Urothelium cell line (cell line): ENCODE measurements at places on chromosomes 5 and 9.

DNA sequence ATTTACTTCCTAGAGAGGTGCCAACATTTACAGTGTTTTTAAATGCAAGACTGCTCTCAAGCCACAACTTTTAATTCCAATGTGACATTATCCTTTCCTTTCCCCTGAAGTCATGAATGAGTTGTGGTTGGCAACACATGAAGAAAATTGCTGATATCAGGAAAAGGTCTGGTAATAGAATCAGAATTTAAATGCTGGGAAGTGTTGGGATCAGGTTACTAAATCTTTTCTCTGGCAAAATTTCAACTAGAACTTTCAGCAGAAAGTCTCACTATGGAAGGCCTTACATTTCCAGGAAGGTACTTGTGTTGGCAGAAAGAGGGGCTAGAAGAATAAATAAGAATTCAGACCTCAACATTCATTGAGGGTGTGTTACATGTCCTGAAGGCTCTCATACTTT lies 10.6 kb upstream of the SLC44A1 start:
- no peak for DNase-seq

DNA sequence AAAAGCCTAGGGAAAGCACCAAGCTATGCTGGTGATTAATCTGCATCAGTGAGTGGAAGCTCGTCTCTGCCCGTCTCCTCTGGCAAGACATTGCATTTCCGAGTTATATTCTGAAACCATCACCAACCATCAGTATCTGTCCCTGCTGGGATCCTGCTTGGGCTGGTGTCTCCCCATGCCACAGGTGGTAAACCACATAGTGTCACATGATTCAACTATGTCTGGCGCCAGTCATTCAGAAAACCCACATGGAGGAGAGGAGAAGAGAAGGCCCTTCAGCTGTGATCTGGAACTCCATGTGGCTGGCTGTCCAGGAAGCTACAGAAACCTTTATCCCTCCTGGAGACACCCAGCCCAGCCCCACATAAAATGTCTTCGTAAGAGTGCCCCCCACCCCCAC lies 4.8 kb downstream of the IL9 start:
- DNase-seq, result no peak

- no peak for DNase-seq
Measured at GRCh38 chr9:38337706-38338264, 54.7 kb upstream of the ALDH1B1 start.

- DNase-seq, result peak; percentile 72
Measured at GRCh38 chr5:72552041-72552557, 44.9 kb upstream of the ZNF366 start.

- no peak for DNase-seq
Measured at GRCh38 chr5:179124853-179125788, 64.9 kb downstream of the ZNF354C start.

GRCh38 chr9:105332471-105332870 lies 88.0 kb downstream of the SLC44A1 start:
- no peak for DNase-seq

- DNase-seq, result no peak
Measured at GRCh38 chr5:73183000-73183399, 10.0 kb downstream of the TMEM174 start.

GRCh38 chr9:35616681-35617459 lies 1.3 kb downstream of the CD72 start:
- DNase-seq, result no peak

DNA sequence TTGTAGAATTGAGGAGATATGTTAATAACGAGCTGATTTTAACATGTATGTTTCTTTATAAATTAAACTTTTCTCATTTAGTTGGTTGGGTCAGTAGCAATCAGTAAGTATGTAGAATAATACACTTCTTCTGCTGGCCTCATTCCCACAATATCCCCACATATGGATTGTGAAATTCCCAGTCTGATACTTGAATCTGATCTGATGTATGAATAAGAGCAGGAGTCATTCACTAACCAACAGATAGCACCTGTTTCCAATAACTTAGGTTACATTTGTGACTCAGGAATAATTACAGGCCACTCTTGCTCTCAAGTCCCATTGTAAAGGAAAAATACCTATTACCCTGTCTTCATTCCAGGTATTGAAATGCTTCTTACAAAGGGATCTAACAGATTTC lies 23.9 kb downstream of the SLC36A1 start:
- no peak for DNase-seq

- DNase-seq, result no peak
Measured at GRCh38 chr9:134515026-134515821, 126.4 kb upstream of the COL5A1 start.

DNA sequence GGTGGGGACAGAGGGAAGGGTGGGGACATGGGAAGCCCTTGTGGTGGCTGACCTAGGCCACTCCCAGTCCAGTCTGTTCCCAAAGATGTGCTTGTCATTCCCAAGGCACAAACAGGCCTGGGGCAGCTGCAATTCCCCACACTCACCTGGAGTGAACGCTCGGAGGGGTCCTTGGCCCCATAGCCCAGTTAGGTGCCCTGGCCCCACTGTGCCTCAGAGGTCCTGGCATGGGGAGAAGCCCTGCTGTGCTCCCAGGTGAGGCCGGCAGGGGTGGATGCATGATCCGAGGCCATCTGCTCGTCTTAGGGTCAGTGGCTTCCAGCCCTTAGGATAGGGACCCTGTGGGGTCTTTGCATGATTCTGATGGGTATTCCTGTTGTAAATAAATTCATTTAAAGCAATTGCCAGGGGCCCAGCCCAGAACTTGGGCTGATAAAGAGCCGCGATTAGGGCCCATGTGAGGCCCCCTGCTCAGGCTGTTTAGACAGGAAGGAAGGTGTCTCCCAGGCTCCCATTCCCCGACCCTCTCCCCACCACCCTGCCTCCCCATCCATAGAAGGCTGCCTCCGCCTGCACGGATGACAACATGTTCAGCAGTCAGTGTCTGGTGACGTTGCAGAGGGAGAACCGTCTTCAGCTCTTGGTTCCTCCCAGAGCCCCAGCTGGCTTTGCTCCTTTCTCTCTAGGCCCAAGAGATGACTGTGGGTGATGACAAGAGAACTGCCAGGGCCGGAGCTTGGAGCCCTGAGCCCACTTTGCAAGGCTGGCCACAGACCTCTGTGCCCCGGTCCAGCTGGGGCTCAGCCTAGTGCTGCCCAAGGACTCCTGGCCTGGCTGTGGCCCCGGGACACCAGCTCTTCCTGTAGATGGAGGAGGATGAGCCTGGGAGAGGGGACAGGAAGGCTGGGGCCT lies 28.4 kb upstream of the IRX4 start:
- DNase-seq, result no peak

DNA sequence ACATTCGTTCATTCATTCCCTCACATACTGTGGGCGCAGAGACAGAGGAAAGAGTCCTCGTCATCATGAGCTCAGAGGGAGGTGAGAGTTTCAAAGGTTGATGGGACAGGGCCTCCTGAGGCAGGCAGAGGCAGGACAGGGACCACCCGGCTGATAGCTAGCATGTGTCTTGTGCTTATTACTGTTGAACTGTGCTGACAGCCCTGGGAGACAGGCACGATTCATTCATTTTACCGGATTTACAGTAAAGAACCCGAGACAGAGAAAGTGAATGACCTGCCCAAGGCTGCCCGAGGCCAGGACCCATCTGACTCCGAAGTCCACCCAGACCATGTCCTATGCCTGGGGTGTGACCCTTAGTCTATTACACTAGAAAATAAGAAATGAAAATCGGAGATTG lies 4.9 kb upstream of the FAM163B start:
- no peak for DNase-seq

- no peak for DNase-seq
Measured at GRCh38 chr9:104322596-104322995, 181.5 kb upstream of the OR13F1 start.

DNA sequence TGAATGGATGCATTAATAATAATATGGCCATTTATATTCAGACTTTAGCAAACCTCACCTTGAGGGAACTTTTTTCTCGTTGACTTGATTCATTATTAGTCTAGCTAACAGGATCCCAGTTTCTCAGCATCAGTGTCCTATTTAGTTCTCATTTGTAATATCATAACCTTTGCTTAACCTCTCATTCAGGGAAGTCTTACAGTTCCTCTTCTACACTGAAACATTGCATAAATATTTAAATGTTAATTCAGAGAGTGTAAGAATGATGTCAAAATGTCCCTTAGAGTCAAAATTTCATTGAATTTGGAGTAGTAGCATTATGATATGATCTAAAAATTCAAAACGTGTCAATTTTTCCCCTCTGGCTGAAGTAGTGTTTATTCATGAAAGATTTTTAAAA lies 650.1 kb downstream of the EFNA5 start:
- DNase-seq, result no peak

DNA sequence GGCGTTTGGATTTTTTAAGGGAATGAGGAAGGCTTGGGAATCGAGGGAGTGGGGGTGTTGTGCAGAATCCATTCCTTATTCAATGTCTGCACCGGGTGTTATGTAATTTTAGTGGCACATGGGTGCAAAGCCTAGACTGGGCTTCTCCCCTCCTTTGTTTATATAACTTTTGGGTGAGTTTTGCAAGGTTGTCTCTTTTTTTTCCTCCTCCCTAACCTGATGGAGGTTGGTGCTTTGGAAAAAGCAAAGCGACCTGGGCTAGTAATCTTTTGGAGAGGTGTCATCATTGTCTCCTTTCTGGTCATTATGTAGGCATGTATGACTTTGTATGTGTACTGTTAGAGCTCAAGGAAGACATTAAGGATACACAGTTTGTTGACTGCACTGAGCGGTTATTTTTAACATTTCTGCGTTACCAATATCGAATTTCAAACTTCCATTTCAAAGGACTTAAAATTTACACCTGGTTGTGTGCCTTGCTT lies 3.1 kb downstream of the SMARCA2 start:
- DNase-seq, result no peak

DNA sequence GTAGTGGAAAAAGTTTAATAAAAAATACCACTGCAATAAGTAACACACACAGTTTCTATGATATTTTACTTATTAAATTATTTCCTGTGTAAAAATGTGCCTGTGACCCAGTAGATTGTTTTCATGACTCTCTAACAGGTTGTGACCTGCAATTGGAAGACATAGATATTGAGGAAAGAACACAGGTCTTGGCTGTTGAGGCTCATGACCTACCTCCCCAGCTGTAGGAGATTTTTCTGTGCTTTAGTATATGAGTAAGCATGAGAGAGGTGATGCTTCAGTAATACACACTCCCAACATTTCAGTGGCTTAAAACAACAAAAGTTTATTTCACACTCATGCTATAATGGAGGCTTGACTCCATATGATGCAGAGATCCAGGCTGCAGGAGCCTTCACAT lies 47.3 kb upstream of the TNC start:
- DNase-seq, result no peak

DNA sequence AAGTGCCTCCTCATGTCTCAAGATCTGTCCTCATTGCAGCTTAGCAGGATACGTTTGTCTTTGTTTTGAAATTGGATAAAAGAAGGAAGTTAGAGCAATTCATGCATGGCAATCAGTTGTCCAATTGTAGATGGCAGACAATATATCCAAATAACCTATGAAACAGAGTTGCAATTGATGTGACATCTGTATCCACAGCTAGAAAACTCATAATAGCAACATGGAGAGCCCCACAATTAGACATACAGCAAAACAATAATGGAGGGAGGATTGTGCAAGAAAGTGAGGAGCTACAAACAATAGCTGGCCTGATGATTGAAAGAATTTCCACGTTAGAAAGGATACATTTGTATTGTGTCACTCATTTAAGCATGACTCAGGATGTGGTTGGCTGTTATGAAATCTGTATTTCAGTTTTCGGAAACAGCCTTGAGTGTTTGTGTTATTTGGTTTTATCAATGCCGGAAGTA lies 132.0 kb downstream of the FAM174A start:
- peak; percentile 25 for DNase-seq

DNA sequence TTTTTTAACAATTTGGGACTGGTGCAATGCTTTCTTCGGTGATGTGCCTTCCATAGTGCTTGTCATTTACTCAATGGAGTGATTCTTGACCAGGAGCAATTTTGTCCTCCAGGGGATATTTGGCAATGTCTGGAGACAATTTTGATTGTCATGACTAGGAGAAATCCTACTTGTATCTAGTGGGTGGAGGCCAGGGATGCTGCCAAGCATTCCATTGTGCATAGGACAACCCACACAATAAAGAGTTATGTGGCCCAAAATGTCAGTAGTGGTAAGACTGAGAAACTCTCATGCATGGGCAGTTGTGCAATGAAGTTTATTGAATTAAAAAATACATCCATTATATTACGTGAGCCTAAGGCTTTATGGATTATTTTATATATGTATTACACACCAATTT lies 70.5 kb downstream of the FOCAD start:
- DNase-seq, result no peak

DNA sequence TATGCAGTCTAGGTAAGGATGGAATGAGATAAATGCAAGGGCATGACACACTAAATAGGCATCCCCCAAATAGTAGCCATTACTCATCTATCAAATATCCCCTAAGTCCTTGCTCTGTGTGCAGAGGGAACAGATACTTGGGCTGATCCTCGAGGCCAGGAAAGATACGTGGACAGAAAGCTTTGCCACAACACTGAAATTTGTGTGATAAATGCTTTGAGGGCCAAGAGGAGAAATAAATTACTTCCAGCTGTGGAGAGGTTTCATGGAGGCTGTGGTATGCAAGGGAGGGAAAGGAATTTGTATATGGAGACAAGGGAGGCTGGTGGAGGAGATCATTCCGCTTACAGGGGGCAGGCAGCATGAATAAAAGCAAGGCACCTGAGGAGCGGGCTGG lies 18.5 kb downstream of the ATOX1 start:
- peak; percentile 67 for DNase-seq

DNA sequence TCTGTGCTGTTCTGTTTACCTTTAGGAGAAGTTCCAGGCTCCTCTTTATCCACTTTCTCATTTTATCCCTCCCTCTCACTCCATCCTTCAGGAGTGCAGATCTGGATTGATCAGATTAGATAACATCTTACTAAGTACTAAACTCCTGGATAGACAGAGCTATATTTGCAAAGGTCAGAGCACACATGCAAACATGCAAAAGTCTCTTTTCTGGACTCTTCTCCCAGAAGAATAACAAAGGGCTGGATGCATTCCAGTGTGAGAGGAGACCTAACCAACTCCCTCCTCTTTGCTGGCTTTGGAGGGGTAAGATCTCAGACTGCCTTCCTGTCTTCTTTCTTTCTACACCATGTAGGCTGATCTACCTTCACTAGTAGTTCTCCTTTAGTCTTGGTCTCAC lies 21.4 kb downstream of the GARNL3 start:
- DNase-seq, result no peak

GRCh38 chr9:89883401-89884341 lies 278.9 kb downstream of the GADD45G start:
- DNase-seq, result no peak

DNA sequence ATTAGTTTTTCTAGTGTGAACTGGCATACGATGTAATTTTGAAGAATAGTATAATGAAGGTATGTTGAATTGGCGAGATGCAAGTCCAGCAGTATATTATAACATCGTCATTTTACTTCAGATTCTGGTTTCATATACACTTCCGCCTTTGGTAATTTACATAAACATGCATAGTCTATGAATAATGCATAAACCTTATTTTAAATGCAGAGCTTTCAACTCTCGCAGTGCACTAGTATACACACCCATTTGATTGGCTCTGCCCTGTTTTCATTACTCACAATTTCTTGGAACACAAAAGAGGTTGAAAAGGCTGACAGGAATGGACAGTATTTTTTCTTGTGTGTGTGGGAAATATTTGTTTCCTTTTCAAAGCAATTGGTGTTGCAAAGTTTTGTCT lies 128.9 kb upstream of the CCNH start:
- no peak for DNase-seq

- no peak for DNase-seq
Measured at GRCh38 chr9:6592231-6592630, 53.3 kb downstream of the GLDC start.

GRCh38 chr5:1386274-1386717 lies 41.4 kb upstream of the CLPTM1L start:
- DNase-seq, result peak; percentile 63
